BE2C (cell line): ENCODE measurements at places on chromosomes 13 and 19.

GRCh38 chr13:109734002-109734785 lies 52.2 kb downstream of the IRS2 start:
- DNase-seq, result peak; percentile 38

DNA sequence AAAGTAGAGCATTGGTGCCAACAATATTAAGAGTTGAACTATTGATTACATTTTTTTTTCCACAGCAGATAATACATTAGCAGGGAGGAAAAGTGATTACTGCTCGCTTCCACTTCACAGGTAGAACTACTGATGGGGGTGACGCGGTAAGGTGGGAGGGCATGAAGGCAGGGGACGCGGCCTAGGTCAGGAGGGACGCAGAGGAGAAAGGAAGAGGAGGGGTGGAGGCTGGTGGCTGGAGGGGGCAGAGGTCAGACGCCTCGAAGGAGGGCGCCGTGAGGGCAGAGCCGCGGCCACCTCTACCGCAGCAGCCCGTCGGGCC lies 287 bp upstream of the B3GLCT start:
- no peak for DNase-seq

- peak; percentile 62 for DNase-seq
These were observed 44.9 kb downstream of the ZNF823 start for GRCh38 chr19:11693505-11694499.

DNA sequence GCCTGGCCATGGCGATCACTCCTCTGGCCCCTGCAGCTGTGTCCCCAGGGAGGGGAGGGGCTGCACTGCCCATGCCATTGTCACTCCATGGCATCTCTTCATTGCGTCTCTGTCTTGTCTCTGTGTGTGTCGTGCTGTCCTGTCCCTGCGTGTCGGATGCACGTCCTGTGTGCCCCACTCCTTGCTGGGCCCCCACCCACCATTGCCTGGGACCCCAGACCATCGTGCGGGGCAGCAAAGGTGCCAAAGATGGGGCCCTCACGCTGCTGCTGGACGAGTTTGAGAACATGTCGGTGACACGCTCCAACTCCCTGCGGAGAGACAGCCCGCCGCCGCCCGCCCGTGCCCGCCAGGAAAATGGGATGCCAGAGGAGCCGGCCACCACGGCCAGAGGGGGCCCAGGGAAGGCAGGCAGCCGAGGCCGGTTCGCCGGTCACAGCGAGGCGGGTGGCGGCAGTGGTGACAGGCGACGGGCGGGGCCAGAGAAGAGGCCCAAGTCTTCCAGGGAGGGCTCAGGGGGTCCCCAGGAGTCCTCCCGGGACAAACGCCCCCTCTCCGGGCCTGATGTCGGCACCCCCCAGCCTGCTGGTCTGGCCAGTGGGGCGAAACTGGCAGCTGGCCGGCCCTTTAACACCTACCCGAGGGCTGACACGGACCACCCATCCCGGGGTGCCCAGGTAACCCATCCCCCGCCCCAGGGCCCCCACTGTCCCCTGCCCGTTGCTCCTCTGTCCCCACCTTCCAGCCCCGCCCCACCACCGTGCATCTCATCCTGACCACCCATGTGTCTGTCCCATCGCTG lies 23.9 kb upstream of the NCCRP1 start:
- no peak for DNase-seq

DNA sequence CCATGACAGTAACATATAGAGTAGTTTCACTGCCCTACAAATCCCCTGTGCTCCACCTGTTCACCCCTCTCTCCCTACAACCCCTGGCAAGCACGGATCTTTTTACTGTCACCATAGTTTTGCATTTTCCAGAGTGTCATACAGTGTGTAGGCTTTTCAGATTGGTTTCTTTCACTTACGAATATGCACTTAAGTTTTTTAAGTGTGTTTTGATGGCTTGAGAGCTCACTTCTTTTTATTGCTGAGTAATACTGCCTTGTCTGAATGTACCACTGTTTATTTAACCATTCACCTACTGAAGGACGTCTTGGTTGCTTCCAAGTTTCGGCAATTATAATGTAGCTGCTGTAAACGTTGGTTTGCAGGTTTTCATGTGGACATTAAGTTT lies 175.1 kb downstream of the ITGBL1 start:
- DNase-seq, result no peak

- DNase-seq, result no peak
These were observed 13.4 kb downstream of the PPP6R1 start for GRCh38 chr19:55245236-55245904.

DNA sequence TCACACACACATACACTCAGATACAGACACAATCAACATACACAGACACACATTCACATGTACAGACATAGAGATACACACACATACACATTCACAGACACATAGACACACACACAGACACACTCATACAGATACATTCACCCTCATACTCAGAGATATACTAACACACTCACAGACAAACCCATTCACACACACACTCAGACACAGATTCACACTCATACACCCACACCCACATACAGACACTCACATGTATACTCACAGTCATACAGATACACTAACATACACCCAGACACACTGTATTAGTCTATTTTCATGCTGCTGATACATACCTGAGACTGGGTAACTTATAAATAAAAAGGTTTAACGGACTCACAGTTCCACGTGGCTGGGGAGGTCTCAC lies 30.8 kb downstream of the GJA3 start:
- no peak for DNase-seq

DNA sequence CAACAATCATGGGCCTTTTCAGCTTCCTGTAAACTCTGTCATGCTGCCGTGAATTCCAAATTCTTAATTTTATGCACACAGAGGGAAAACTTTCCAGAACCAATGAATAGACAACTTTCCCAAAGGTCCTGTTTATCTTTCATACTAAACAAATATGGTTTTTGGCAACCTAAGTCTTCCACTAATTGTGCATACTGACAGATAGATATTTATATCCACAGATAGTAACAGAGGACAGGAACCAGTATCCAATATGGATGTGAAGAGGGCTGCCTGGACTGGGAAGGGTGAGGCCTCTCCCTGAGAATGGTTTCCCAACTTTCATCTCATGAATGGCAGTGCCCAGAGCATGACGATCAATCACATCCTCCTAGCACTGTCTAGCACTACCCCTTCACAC lies 80.4 kb downstream of the MRPL57 start:
- DNase-seq, result no peak

GRCh38 chr13:81133066-81133465 lies 792.1 kb upstream of the SPRY2 start:
- DNase-seq, result no peak

GRCh38 chr19:54379187-54379678 lies 14.5 kb upstream of the LAIR1 start:
- DNase-seq, result no peak

- DNase-seq, result no peak
These were observed 53.8 kb downstream of the CELF5 start for GRCh38 chr19:3278294-3278693.

DNA sequence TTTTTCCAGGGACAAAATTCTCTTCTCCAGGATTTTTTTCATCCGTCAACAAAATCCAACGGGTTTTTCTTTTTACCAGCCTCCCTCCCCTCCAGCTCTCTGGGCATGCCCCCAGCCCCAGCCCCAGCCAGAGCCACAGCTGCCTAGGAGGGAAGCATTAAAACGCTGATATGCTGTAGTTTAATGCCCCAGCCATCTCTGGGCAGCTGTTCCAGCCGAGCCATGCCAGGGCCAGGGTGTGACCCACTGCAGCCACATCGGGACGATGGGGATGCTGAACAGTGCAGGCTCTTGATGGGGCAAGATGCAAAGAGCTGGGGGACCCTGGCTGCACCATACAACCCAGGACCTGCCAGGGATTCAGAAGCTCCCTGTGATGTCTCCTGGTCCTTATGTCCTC lies 32.1 kb downstream of the TSHZ3 start:
- no peak for DNase-seq

DNA sequence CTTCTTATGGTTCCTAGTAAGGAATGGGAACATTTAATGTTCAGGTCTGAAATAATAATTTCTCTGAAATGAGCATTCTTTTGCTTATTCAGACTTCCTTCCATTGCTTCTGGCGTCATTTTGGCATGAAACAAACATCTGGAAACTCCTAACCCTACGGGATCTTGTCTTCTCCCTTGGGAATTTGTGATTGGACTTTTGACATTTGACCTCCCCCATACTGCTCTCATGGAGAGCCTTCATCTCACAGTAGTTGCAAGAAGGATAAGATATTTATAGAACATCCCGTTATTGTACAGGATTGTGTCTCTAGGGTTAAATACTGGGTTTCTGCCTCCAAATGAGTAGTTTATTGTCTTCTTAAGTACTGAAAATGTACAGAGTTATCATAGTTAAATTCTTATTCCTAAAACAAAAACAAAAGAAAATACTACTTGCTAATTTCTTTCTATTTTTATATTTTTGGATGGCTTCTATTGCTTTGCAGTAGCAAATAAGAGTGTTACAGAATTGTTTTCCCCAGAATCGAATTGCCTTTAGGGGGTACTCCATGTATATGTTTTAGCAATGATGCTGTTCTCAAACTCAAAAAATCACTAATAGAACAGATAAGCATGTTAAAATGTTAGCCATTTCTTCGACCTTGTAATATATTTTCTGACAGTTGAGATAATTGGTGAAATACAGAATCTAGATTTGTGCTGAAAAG lies 366.8 kb downstream of the DLEU7 start:
- no peak for DNase-seq

GRCh38 chr13:111482806-111483620 lies 162.6 kb downstream of the TEX29 start:
- DNase-seq, result no peak
